ENCODE measurements at places on chromosomes 4 and X.

GRCh38 chrX:1734806-1735205 is 119.9 kb downstream of the ASMT start:
- DNase-seq, result no peak

DNA sequence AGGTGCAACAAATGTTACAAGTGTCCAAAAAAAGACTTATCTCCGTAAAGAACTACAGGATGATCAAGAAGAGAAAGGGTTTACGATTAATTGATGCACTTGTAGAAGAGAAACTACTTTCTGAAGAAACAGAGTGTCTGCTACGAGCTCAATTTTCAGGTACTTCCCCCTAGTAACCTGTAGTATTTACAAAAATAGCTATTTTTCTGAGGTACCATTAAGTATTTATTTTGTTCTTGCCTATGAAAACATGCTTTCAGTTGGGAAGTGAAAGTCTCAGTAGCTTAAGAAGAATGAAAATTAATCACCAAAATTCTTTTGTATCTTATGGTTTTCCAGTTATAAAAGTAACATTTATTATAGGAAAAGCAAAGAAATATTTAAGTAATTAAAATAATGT is 5.9 kb downstream of the THAP9 start:
- no peak for DNase-seq

DNA sequence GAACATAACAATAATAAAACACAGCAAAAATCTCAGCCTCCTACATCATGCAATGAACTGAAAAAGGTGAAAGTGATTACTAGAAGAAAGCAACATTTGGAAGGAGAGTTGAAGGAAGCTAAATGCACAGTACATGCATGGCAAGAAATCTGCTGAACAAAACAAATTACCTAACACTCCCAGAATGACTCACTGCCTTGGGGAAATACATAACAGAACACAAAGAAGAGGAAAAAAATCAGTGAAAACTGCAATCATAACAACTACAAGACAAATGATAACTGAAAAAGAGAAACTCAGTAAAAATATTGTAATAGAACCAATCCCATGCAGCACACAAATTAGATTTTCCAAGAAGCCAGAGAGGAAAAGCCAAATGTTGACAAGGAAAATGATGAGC is 1513.2 kb downstream of the ARAP2 start:
- no peak for DNase-seq

DNA sequence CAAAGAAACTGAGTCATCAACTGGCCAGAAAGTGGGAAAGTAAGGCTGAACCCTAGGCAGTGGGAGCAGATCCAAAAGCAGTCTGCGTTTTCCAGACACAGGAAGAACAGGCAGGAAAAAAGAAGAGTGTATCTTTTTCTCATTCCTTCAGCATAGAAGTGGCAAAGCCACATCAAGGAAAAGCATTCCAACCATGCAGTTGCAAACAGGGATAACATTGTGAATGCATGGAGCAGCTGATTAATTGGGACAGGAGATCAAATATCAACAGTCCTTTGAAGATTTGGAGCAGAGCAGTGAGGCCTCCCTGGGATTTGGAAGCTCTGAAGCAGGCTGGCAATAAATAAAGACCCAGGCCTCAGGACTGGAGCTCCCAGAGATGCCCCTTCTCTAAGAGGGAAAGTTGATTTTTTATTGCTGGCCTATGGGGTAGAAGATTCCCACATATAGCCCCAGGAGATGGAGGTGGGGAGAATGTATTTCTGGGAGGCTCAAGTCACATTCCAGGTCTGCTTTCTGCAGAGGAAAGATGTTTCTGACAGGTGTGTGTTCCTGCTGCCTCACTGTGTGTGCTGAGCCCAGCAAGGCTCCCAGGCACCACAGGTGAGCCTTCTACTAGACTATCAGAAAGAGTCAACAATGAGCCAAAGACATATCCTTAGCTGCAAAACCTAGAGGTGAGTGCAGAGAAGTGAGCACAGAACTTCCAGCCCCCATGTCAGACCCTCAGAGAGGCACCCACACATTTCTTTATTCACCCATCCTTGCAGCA is 222.5 kb downstream of the RAB28 start:
- DNase-seq, result peak; percentile 56

- DNase-seq, result no peak
Measured at GRCh38 chr4:2065106-2065930, 6.2 kb downstream of the NAT8L start.

GRCh38 chr4:20698382-20698781 is 1.9 kb upstream of the PACRGL start:
- no peak for DNase-seq

- DNase-seq, result no peak
Measured at GRCh38 chr4:182825003-182825402, 92.2 kb downstream of the DCTD start.

DNA sequence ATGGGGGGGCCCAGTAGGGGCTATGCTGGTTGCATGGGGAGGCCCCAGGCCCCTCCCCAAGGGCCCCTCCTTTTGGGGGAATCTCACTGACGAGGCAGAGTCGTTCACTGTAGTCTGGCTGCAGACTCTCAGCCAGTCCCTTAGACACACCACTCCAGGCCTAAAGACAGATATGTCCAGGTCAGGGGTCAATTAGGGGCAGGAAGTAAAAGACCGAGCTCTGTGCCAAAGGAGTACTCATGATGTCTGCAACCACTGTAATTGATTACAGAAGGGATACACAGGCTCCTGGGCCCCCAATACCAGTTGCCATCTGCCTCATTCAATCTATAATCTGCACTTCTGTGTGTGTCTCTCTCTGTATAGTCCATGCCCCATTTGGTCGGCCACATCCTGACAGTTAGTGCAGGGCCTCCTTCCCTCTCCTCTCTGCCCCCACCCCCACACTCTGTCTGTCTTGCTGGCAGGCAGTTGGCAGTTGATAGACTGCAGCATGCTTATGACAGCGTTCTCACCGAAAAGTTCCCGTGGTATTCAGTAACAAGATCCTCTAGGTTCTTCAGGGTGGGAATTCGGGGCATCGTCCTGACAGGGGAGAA is 1.3 kb upstream of the CXorf65 start:
- no peak for DNase-seq

GRCh38 chrX:27276751-27277150 is 186.4 kb downstream of the PPP4R3C start:
- DNase-seq, result no peak

DNA sequence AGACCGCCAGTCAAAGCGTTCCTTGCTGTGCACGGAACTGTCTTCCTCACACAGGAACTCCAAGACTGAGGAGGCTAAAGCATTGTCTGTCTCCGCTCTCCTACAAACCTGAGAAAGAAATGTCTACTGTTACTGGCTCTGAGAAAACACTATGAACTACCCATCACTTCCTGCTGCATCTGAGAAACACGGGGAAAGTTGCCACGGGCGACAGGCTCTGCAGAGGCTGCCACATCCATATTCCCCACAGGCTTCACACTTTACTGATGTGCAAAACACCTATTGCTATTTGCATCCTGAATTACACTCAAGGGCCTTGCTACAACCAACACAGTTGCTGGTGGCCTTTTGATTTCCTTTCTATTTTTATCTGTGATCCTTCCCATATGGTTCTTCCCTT is 59.0 kb downstream of the AFAP1 start:
- no peak for DNase-seq

GRCh38 chrX:16985286-16985685 is 38.8 kb downstream of the REPS2 start:
- no peak for DNase-seq

GRCh38 chrX:136166221-136166855 is 19.0 kb downstream of the FHL1 start:
- no peak for DNase-seq

GRCh38 chrX:31061091-31061490 is 10.8 kb downstream of the FTHL17 start:
- DNase-seq, result no peak

GRCh38 chrX:46722742-46723568 is 36.0 kb downstream of the SLC9A7 start:
- DNase-seq, result no peak

DNA sequence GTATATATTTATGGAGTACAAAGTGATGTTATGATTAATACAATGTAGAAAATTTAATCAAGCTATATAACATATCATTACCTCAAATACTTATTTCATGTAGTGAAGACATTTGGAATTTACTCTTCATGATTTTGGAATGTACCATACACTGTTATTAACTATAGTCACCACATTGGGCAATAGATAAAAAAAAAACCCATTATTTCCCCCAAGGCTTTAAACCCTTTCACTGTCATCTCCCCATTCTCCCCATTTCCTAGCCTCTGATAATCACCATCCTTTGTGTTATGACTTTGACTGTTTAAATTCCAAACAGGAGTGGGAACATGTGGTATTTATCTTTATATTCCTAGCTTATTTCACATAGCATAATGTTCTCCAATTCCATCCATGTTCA is 2189.1 kb upstream of the AGA start:
- no peak for DNase-seq

GRCh38 chrX:109886122-109886761 is 116.7 kb upstream of the TMEM164 start:
- peak; percentile 25 for DNase-seq

DNA sequence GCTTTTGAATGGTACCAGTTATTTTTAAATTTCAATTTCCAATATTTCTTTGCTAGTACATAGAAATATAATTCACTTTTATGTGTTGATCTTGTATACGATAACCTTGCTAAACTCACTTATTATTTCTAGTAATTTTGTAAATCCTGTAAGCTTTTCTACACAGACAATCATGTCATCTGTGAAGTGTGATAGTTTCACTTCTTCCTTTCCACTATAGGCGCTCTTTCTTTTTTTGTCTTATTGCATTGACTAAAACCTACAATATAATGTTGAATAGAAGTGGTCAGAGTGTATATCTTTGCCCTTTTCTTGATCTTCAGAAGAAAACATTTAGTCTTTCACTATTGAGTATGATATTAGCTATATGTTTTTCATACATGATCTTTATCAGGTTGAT is 76.6 kb downstream of the ZNF182 start:
- DNase-seq, result no peak

GRCh38 chrX:22105231-22105630 is 73.1 kb downstream of the PHEX start:
- DNase-seq, result no peak

- DNase-seq, result peak; percentile 7
Measured at GRCh38 chr4:186201535-186202230, 10.3 kb downstream of the CYP4V2 start.

- DNase-seq, result no peak
Measured at GRCh38 chrX:133754657-133755056, 230.7 kb downstream of the GPC3 start.

DNA sequence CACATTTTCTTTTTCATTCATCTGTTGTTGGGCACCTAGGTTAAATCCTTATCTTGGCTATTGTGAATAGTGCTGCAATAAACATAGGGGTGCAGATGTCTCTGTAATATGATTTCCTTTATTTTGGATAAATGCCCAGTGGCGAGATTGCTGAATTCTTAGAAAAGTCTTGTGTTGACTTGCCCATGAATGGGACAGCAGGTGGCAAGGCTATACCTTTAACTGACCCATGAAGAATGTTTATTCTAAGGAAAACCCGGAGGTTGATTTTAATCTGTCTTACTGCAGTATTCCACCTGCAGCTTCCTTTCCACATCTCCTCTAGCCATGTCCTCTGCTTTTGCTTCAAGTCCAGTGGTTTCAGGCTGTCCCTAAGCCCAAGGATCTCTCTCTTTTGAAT is 220.6 kb downstream of the SNCA start:
- no peak for DNase-seq

DNA sequence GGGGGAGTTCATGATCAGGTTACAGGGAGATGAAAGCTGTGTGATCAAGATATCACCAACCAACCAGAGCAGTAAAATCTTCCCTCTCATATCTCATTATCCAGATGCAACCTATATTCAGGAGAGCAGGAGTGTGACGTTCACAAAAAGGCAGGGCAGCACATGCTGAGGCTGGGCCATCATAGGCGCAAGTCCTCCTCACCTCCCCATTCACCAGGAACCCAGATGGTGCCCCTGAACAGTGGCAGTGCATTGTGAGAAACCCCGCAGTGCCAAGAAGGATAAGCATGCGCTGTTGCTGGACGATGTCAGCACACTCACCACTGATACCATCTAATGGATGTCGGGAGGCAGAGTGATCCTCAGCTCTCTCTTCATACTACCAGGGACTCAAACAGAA is 170.9 kb downstream of the COL25A1 start:
- no peak for DNase-seq

- peak; percentile 76 for DNase-seq
Measured at GRCh38 chr4:124278477-124278876, 434.1 kb downstream of the ANKRD50 start.

DNA sequence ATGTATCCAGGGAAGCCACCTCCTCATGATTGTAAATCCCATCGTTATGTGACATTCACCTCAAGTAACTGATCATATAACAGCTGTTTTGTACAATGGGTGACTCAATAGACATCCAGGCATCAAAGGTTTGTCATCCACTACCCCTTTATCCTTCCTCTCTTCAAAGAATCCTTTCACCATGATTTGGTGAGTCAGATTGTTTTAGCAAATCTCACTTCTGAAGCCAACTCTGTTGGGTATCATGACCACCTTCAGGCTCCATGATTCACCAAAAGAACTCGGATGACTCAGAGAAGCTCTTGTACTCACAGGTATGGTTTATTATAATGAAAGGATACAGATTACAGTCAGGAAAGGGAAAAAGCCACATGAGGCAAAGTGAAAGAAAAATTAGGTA is 132.1 kb downstream of the PWWP3B start:
- DNase-seq, result no peak

- DNase-seq, result no peak
Measured at GRCh38 chr4:143253166-143253565, 68.4 kb downstream of the USP38 start.

DNA sequence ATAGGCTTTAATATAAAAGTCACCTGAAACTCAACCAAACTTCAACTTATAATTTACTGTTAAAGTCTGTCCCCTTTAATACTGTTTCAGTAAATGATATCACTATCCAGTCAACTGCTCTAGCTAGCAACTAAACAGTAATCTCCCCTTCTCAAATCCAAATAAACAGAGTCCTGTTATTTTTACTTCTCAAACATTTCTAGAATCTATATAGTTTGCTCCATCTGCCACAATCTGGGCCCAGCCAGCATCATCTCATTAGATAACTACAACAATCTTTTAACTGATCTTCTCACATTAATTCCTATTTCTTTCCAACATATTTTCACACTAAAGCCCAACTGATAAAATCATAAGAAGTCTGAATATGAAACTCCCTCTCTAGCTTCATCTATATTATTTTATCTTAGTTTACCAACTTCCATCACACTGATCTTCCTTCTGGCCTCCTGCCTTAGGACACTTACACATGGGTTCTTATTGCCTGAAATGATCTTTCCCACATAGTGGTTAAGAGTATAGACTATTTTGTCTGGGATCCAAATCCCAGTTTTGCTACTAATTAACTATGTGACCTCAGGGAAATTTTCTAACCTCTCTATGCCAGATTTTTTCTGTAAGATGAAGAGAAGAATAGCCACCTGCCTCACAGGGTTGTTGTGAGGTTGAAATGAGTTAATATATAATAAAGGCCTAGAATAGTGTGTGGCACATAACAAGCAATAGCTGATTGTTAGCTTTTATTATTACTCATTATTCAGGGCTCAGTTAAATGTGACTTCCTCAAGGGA is 18.6 kb downstream of the TBCK start:
- no peak for DNase-seq
